ENCODE measurements at places on chromosomes 2 and 18. TPM values are rescaled to one million over a fixed set of nuclear protein-coding genes. Genes with fewer than 3 reads are reported as not detected.

The COL3A1 gene
- 0.16 TPM for total RNA-seq

The YPEL5 gene
- total RNA-seq: 26.0 TPM

The LYPD6 gene
- total RNA-seq: not detected

The ABHD3 gene
- 39.7 TPM for total RNA-seq

The SCYGR4 gene
- total RNA-seq: not detected

The FZD7 gene
- 0.30 TPM for total RNA-seq

DNA sequence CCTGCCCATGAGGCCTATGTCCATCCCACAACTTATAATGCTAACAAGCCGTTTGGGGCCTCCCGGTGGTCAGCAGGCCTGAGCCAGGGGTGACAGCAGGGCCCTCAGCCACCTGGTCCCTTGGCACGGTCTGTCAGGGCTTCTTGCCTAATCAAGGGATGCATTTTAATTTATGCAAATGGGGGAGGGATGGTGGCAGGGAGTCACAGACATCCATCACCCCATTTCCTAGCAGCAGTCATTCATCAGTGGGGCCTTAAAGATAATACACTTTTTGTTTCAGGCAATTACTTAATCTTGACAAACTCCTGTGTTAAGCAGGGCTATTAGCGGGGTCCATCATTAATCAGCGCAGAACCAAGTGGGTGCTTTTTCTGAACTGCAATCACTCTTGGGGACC, 174.5 kb downstream of the GLI2 start:
- no peak for DNase-seq

DNA sequence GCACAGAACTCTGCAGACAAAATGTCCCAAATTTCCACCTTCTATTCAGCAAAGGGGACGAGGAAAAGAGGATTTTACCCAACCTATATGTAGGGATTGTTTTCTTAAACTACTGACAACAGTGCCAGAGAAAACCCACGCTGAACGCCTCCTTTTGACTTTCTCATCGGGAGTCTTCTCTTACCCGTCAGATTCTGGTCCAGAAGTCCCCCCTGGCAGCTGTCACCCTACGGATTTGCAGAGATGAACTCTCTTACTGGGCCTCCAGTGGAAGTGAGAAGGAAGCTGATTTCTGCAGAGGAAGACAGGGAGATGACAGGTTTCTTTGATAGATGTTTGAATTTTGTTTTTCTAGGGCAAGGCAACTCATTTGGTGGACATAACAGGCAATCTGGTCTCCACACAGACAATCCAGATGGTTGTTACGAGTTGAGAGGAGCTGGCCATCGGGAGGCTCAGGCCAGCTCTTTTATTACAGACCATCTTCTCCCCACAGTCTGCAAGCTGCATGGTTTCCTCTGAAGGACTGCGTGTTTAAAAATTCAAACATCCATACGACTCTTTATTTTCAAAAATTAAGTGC, 804.3 kb downstream of the RNF144A start:
- DNase-seq: no peak

DNA sequence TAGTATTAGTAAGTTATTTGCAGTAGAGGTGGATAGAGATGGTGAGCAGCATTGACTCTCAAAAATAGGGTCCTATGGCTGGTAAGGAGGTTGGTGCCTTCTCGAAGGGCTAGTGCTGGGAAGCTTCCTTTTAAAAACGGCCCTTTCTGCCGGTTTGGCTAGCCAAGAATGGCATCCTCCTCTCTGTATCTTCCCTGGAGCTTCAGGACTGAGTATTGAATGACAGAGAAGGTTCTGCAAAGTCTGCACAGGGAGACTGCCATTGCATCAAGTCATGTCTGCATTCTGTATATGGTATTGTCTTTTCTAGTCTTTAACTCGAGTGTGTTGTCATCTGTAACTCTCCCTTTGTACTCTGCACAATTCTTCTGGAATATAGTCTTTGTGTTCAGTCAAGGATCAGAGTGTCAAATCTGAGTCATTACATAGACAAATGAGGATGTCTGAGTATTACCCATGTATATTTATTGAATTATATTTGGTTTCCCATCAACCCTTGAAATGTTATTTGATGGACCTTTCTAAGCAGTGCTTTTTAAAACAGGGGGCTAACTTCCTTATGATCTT, 1.1 kb downstream of the LDLRAD4 start:
- no peak for DNase-seq

DNA sequence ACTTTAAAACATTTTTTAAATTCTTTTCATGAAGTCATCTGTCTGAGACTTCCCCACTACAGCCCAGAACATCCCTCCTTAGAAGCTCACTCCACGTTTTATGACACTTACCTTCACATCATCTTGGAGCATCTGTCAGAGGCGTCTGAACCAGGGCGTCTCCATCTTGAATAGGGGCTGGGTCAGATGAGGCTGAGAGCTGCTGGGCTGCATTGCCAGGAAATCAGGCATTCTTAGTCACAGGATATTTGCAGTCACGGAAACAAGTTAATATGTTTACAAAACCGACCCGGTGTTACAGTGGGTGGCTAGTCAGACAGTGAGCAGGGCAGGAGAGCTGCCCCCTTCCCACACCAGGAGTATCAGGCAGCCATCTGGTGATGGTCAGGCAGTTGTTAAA, 456.5 kb downstream of the FBXO15 start:
- DNase-seq: no peak

- DNase-seq: no peak
Observed at GRCh38 chr2:6254441-6254840, 562.3 kb downstream of the SOX11 start.

GRCh38 chr18:4251873-4252272, 203.2 kb downstream of the DLGAP1 start:
- DNase-seq: no peak

DNA sequence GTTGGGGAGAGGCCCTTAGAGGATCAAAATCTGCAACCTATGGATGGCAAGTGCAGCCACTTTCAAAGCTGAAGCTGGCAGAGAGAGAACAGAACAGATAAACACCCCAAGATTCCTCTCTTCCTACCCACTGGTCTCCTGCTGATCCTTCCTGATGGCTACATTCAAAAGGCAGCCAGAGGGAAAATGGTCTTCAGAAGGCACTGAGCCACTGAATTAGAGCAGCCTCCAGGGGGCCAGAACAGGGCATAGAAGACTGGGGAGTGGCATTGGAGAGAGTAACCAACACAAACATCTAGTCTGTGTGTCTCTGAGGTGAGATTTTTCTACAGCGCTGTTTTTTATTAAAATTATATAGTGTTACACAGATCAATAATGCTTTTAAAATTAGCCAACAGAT, 432.6 kb downstream of the PARD3B start:
- no peak for DNase-seq

DNA sequence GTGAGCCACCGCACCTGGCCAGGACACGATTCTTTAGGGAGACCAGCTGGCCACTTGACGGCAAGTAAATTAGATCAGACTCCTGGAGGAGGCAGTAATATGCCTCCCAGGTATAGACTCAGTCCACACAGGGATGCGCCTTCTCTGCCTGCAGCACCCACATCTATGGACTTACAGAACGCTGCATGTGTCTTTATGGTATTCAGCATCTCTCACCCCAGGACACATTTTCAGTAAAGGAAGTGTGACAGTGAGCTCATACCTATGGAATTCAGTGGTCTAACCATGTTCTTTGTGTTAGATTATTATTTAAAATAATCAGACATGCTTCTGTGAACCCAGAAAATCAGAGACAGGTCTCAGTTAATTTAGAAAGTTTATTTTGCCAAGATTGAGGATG, 5.9 kb upstream of the NARS1 start:
- DNase-seq: no peak

GRCh38 chr18:33585431-33585775, 7.4 kb downstream of the ASXL3 start:
- no peak for DNase-seq

GRCh38 chr2:9347411-9347881, 75.9 kb downstream of the ITGB1BP1 start:
- no peak for DNase-seq

GRCh38 chr2:150483532-150483931, 3.9 kb downstream of the RND3 start:
- no peak for DNase-seq

DNA sequence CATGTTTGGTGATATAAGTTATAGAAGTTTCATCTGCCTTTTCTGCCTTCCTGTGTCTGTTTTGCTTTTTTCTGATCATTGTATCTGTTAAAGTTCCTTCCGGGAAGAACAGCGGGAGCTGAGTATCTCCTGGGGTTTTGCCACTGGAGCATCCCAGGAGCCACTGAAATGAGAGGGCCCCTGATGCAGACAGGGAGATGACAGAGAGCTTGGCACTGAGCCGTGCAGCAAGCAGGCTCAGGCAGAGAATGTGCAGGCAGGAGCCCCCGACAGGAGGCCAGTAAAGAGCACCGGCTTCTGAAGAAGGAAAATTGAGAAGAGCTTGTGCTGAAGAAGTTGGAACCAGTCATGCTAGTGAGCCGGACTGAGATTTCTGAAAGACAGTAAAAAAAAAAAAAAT, 137.8 kb downstream of the TDRD15 start:
- DNase-seq: no peak

Measured in activated naive CD4-positive, alpha-beta T cell treated with anti-CD3 and anti-CD28 coated beads, Interleukin-2, amount 50 U/mL, for 72 hours (primary cell).